HEK293T (cell line): ENCODE measurements at places on chromosomes 5 and 9.

DNA sequence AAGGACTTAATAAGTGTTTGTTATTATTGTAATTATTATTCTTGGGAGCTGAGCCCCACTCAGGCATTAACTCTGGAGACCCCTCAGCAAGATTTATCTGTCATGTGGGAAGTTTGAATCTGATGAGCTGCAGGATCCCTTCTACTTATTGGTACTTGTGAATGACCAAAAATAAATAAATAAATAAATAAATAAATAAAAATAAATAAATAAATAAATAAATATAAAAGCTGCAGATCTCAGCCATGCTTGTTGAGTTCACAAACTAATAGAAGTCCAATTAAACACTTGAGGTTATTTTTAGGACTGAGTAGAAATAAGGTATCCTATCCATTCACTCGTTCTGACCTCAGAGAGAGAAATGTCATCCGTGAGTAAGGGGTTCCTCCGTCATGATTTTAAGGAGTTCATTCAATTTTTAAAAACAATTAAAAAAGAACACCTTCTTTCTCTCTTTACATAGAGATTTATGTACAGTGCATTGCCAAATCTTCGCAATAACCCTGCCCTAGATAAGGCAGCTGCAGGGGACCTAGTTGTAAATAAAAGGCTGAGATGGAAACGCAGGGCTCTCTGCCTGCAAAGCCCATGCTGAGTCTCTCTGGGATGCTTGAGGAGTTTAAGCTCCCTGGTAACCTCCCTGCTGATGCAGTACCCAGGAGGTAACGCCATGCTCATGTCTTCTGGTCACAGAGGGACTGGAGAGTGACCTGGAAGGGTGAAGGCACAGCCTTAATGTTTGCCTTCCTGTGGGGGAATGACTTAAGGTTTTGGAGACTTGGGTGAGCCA lies 1.2 kb downstream of the EFCAB9 start:
- DNase-seq, result peak; percentile 50

GRCh38 chr9:1073497-1073896 lies 23.3 kb downstream of the DMRT2 start:
- DNase-seq, result no peak

DNA sequence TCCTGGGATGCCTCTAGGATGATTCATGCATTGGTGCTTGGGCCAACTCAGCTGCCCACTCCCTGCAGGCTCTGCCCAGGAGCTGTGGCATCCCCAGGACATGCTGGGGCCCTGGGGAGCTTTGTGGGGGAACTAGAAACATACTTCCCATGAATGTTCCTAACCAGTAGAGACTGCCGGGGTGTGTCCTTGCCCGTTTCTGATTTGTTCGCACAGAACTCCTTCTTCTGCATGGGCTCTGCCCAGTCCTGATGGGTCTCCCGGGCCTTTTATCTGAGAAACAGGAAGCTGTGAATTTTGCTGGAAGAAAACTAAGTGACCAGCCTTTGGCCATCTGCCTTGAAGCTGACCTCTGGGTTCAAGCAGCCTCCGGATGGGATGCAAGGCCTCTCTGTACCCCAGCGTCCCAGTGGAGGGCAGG lies 71.6 kb upstream of the RNU6ATAC start:
- no peak for DNase-seq

DNA sequence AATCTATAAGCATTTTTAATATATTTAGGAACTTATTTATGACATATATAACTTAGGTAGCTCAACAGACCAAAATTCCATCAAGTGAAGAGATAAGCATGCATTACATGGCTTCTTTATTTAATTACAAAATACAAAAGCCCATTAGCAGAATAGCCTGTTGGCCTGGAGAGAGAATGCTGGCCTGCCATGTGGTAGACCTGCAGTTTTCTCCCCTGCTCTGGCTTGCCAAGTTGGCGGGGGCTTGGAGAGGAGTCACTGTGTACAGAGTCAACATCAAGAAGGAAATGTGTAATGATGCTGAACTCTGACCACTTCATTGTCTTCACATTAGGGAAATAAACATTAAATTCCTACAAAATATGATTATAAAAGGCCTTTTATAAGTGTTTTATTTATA lies 69.8 kb upstream of the CNTLN start:
- DNase-seq, result no peak

GRCh38 chr9:129317179-129318011 lies 139.3 kb upstream of the IER5L start:
- peak; percentile 53 for DNase-seq

GRCh38 chr5:178194026-178194425 lies 6.9 kb upstream of the GMCL2 start:
- DNase-seq, result no peak

GRCh38 chr9:16815079-16815478 lies 55.4 kb downstream of the BNC2 start:
- DNase-seq, result no peak

- no peak for DNase-seq
These were observed 129.1 kb upstream of the TRIM32 start for GRCh38 chr9:116558035-116558434.

- DNase-seq, result no peak
These were observed 20.7 kb upstream of the RLN1 start for GRCh38 chr9:5360341-5360740.

DNA sequence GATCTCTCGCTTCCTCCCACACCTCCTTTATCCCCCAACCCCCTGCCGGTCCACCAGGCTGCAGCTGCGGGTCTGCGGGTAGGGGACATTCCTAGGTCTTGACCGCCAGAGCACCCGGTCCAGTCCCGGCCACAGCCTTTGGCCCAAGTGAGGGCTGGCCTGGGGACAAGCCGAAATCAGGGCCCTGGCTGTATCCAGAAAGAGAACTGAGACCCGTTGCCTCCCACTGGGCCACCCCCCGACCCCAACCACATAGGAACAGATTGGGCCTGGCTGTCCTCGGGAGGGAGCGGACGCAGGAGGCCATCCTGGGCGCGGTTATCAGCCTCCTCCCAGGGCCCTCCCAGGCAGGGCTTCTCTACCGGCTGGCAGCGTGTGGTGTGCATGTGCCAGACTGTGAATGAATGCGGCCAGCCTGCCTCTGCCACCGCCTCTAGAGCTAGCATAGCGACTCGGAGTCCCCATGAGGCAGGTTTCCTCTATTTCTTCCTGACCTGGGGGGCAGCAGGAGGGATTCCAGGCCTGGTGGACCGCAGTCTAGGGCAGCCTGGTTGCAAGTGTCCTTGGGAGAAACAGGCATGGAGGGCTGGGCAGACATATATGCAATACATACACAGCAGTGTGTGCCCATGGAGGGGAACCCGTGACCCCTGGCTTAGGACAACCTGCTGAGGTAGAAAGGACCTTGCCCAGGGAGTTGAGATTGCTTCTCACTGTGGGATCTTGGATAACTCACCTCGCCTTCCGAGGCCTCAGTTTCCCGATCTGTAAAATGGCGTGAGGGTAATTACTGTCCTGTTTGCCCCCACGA lies 1.2 kb downstream of the N4BP3 start:
- no peak for DNase-seq

GRCh38 chr5:93296338-93296737 lies 284.7 kb downstream of the NR2F1-AS1 start:
- DNase-seq, result no peak

DNA sequence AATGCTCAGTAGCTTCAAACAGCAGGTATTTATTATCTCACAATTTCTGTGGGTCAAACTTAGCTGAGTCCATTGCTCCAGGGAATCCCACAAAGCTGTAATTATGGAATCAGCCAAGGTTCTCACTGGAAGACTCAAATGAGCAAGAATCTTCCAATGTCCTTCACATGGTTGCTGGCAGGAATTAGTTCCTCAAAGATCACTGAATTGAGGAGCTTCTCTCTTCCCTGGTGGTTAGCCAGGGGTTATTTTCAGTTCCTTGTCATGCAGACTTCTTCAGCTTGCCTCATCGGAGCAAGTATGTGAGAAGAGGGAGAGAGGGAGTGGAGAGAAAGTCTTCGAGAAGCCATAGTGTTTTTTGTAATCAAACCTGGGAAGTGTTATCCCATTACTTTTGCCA lies 2331.9 kb downstream of the MAT2B start:
- no peak for DNase-seq

- DNase-seq, result no peak
These were observed 73.3 kb downstream of the ABCA1 start for GRCh38 chr9:104854613-104855012.

DNA sequence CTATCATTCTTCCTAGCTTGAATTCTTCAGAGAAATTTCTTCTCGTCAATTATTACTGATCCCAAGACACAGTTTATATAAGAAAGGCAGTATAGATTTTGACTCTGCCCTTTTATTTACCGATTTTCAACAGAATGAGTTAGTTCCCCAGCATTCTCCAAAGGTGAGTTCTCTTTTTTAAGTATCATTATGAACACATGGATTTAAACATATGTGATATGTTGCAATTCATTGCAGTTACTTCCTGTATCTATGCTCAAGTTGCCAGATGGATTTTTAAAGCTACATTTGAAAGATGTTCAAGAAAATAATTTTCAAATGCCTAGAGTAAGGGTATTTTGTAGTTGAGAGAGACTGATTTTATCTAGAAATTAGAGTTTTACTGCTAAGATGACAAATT lies 8.4 kb downstream of the WDR41 start:
- no peak for DNase-seq

- no peak for DNase-seq
These were observed 722 bp downstream of the SLC22A4 start for GRCh38 chr5:132294728-132295504.

DNA sequence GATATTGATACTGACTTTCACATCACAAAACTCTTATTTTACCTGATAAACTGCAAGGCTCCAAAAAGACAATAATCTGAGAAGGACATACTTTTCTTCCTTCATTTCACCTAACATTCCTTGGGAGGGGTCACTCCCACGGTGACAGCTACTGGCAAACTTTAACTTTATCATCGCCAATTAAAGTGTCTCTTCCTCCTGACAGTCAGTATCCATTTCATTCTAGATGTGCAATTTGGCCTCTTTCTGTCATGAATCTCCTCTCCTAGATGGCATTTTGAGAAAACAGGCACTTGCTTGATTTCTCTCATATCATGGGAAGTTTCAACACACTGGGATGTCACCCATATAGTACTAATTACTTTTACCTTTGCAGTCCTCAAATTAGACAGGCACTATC lies 413.5 kb upstream of the CCNG1 start:
- no peak for DNase-seq

- no peak for DNase-seq
These were observed 165.8 kb downstream of the INSYN2B start for GRCh38 chr5:169814522-169814921.

DNA sequence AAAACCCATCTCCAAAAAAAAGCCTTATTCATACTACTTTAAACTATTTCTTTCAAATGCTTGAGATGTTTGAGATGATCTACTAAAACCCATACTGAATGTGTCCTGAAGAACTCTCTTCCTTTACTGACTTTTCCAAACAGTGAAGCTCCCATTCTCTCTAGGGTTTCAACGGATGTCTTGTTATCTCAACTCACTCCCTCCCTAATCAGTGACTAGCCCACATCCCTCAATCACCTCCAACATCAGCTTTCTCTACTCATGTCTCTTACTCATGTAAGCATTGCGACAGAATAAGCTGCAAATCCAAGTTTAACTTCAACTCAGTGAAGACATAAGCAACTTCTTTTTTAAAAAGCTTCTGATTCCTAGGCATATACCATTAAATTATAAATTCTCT lies 42.1 kb downstream of the WDR41 start:
- DNase-seq, result no peak

GRCh38 chr9:120742951-120743416 lies 28.7 kb upstream of the MEGF9 start:
- peak; percentile 70 for DNase-seq

GRCh38 chr9:94182532-94182931 lies 76.6 kb upstream of the ZNF169 start:
- no peak for DNase-seq

GRCh38 chr9:130311003-130311402 lies 45.4 kb downstream of the HMCN2 start:
- no peak for DNase-seq

GRCh38 chr5:72454996-72455395 lies 52.2 kb downstream of the ZNF366 start:
- no peak for DNase-seq

DNA sequence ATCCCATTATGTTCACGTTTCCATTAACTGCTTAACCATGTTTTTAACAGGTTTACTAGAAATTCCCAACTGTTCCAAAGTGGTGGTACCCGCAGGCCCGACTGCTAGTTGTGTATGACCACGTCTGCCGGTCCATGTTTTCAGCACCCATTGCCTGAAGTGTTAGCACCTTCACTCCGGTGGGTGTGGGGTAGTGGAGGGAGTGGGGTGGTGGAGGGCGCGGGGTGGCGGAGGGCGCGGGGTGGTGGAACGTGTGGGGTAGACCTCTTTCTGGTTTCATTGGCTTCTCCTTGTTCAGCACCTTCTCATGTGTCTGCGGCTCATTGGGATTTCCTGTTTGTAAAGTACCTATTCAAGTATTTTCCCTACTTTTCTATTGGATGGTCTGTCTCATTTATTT lies 37.7 kb downstream of the TPPP start:
- DNase-seq, result no peak

GRCh38 chr9:134993996-134994720 lies 76.4 kb upstream of the FCN1 start:
- DNase-seq, result no peak

GRCh38 chr5:35803191-35803651 lies 53.5 kb upstream of the IL7R start:
- no peak for DNase-seq

- no peak for DNase-seq
These were observed 68.0 kb downstream of the HINT1 start for GRCh38 chr5:131096774-131097710.

- peak; percentile 3 for DNase-seq
These were observed 602.6 kb upstream of the DMAC1 start for GRCh38 chr9:8401961-8402705.

GRCh38 chr5:159640446-159640845 lies 275.8 kb upstream of the ADRA1B start:
- no peak for DNase-seq

GRCh38 chr9:137311171-137311985 lies 9.3 kb upstream of the NRARP start:
- no peak for DNase-seq

DNA sequence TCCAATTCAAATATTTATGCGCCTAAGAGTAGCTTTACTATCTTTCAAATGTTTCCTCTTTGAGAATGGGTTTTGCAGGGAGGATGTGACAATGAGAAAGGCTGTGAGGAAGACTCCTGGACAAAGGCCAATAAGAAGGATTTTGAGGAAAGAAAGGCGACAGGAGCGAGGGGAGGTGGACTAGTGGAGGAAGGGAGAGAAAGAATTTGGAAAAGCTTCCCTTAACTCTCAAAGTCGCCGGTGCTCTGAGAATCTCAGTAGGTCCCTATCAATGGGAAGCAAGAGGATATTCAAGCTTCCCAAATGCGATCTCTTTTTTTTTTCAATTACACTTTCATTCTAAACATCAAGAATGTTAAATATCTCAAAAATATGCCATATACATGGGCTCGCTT lies 2.8 kb upstream of the CDC20B start:
- no peak for DNase-seq
